Pericardium fibroblast (primary cell): ENCODE measurements at places on chromosomes 5 and 9. TPM values are rescaled to one million over a fixed set of nuclear protein-coding genes. Genes with fewer than 3 reads are reported as not detected.

Gene FAM78A
- total RNA-seq: 1.7 and 2.0 TPM in 2 replicates

Gene ACTBL2
- total RNA-seq: 0.35 TPM in 1 of 2 replicates, not detected in the other

Gene ANKRD34B
- total RNA-seq: not detected in 2 replicates

Gene RFX3
- total RNA-seq: 0.51 and 0.58 TPM in 2 replicates

Gene EGFLAM
- 2.0 and 4.0 TPM in 2 replicates for total RNA-seq

Gene NANS
- total RNA-seq: 54.5 and 85.1 TPM in 2 replicates

Gene MELK
- total RNA-seq: 3.5 and 6.1 TPM in 2 replicates

Gene SMIM33
- not detected in 2 replicates for total RNA-seq

Gene OR2V1
- not detected in 2 replicates for total RNA-seq

Gene FBP2
- total RNA-seq: not detected in 2 replicates

Gene CD72
- total RNA-seq: 1.6 and 2.2 TPM in 2 replicates

Gene C5orf58
- total RNA-seq: not detected in 2 replicates
